ENCODE measurements at places on chromosomes 12 and 14. TPM values are rescaled to one million over a fixed set of nuclear protein-coding genes. Genes with fewer than 3 reads are reported as not detected.

GRCh38 chr12:84793558-84794367 lies 118.8 kb downstream of the SLC6A15 start:
- H3K27me3 ChIP-seq, result no peaks in the 10 kb centered on the region
- no peaks in the 10 kb centered on the region for H3K4me1 ChIP-seq
- no peaks in the 10 kb centered on the region for H3K36me3 ChIP-seq
- no peak overlapping the region for H3K4me3 ChIP-seq
- DNase-seq, result no peak

- H3K4me1 ChIP-seq, result no peaks in the 10 kb centered on the region
- DNase-seq, result no peak
- no peak overlapping the region for H3K4me3 ChIP-seq
- peaks cover 7% of the 10 kb centered on the region for H3K27me3 ChIP-seq
Measured at GRCh38 chr12:128111951-128112350, 155.0 kb upstream of the TMEM132C start.

- no peak overlapping the region for H3K4me3 ChIP-seq
- H3K4me1 ChIP-seq, result peaks cover 45% of the 10 kb centered on the region
- DNase-seq, result no peak
- H3K27ac ChIP-seq, result peak overlapping the region; percentile 30
Measured at GRCh38 chr14:69675877-69676416, 64.6 kb downstream of the SUSD6 start.

GRCh38 chr14:56300495-56300894 lies 182.3 kb downstream of the PELI2 start:
- no peak for DNase-seq
- H3K4me1 ChIP-seq, result no peaks in the 10 kb centered on the region
- H3K27me3 ChIP-seq, result no peaks in the 10 kb centered on the region

DNA sequence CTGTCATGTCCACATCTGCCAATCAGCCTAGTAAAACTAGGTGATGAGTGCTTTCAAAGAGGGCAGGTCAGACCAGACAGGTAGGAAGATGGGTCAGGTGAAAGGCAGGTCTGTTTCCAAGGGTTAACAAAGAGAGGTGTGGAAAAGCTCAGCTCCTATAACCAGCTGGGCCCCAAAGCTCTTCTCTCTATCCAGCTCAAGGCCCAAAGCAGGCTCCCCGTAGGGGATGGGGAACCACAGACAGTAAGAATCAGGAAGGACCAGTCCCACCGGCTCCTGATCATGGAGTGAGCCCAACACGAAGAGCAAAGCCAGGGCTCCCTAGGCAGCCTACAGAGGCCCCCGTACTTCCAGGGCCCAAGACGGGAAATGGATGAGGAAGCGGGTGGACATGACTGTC lies 83.2 kb downstream of the TTC9 start:
- H3K4me1 ChIP-seq, result no peaks in the 10 kb centered on the region
- no peak for DNase-seq
- no peak overlapping the region for H3K4me3 ChIP-seq
- no peaks in the 10 kb centered on the region for H3K27me3 ChIP-seq
- H3K36me3 ChIP-seq, result peaks cover 7% of the 10 kb centered on the region
- no peak overlapping the region for H3K27ac ChIP-seq

DNA sequence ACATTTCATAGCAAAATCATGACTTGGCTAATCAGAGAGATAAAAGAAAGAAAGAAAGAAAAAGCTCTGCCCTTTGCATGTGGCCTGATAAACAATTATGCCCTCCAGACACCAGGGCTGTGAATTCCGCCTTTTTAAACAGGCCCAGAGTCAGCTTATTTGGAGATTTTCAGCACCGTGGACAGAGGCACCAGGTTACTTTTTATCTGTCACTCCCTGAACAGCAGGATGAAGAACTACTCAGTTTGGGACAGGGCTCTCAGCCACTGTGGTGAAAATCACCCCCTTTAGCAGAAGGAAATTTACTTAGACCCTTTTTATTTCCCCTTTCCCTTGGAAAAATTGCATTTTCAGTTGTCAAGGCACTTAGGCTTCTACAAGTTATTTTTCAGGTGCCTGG lies 359.9 kb downstream of the NRXN3 start:
- no peaks in the 10 kb centered on the region for H3K27me3 ChIP-seq
- DNase-seq, result no peak
- H3K27ac ChIP-seq, result no peak overlapping the region
- no peaks in the 10 kb centered on the region for H3K4me1 ChIP-seq
- no peaks in the 10 kb centered on the region for H3K36me3 ChIP-seq

- H3K27me3 ChIP-seq, result no peaks in the 10 kb centered on the region
- peaks cover 36% of the 10 kb centered on the region for H3K4me1 ChIP-seq
- peak overlapping the region; percentile 99 for H3K4me3 ChIP-seq
- no peak for DNase-seq
- H3K27ac ChIP-seq, result peak overlapping the region; percentile 99
Measured at GRCh38 chr12:100266585-100266834, 369 bp downstream of the DEPDC4 start.

DDX23 gene
- 159 TPM for total RNA-seq

CLEC1B gene
- total RNA-seq, result not detected

HAL gene
- 1.3 TPM for total RNA-seq

PTPRQ gene
- total RNA-seq, result not detected
